ENCODE measurements at places on chromosomes 5 and 9.

GRCh38 chr9:109118808-109119438, 824 bp downstream of the TMEM245 start:
- H3K4me1 ChIP-seq = peaks cover 22% of the 10 kb centered on the region
- no peaks in the 10 kb centered on the region for H3K27me3 ChIP-seq
- H3K4me3 ChIP-seq = peak overlapping the region; percentile 87
- no peaks in the 10 kb centered on the region for H3K36me3 ChIP-seq
- DNase-seq = peak; percentile 67

GRCh38 chr5:114369680-114370417, 8.0 kb downstream of the KCNN2 start:
- DNase-seq = no peak
- no peaks in the 10 kb centered on the region for H3K27me3 ChIP-seq
- H3K27ac ChIP-seq = no peak overlapping the region

DNA sequence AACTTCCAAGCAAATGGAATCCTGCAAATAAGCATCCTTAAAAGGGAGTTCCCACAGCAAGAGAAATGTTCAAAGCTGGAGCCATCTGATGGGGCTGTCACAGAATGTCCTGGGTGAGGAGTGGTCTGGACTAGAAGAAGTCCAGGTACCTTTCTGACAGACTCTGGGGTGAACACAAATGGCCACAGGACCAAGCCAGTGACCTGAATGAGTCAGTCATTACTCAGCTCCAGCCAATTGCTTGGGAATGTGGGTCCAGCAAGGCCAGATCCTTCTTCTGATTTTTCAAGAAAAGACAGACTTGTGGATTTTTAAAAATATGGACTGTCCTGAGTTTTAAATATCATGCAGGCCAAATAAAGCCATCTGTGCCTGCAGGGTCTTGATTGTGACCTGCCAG, 30.1 kb downstream of the GALNT10 start:
- H3K4me3 ChIP-seq = no peak overlapping the region
- no peaks in the 10 kb centered on the region for H3K27me3 ChIP-seq
- H3K27ac ChIP-seq = no peak overlapping the region
- DNase-seq = no peak

DNA sequence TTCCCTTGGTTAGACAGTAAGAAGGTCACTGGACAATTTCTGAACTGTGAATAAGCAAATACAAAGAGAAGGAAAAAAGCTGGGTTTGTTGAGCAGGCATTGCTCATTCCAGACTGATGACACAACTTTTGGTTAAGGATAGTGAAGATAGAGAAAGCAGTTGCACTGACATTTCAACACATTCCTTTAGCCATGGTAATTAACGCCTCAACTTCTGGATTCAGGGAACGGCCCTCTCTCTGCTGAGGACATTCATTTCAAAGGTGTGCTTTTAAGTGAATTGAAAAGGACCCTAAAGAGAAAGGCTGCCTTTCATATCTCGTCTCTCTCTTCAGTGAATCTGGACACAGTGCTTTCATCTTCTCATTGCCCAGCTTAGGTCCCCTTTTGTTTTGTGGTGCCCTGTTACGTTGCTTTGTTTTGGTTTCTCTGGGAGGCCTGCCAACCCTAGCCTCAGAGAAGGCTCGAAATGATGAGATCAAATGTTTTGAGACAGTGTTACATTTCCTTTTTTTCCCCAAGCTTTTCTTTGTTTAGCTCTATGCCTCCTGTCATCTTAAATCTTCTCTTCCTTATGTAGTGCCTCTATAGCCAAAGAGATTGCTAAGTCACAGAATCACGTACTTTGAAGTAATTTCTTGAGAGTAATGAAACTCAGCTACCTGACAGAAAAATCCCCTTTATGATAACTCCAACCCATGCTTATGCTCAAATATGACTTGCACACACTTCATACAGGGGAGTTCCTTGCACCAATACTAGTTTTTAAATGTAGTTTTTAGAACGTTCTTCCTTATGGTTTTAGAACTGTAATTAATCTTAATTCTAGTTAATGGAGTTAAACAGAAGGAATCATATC, 94.4 kb upstream of the IFNE start:
- peaks cover 20% of the 10 kb centered on the region for H3K4me1 ChIP-seq
- H3K36me3 ChIP-seq = no peaks in the 10 kb centered on the region

- DNase-seq = no peak
- H3K27me3 ChIP-seq = no peaks in the 10 kb centered on the region
- no peaks in the 10 kb centered on the region for H3K4me1 ChIP-seq
- no peak overlapping the region for H3K4me3 ChIP-seq
- no peaks in the 10 kb centered on the region for H3K36me3 ChIP-seq
These were observed 147.8 kb downstream of the HSPA4 start for GRCh38 chr5:133199417-133200178.

GRCh38 chr9:131728961-131729360, 10.9 kb downstream of the RAPGEF1 start:
- H3K27ac ChIP-seq = no peak overlapping the region
- H3K36me3 ChIP-seq = no peaks in the 10 kb centered on the region
- H3K4me3 ChIP-seq = no peak overlapping the region

DNA sequence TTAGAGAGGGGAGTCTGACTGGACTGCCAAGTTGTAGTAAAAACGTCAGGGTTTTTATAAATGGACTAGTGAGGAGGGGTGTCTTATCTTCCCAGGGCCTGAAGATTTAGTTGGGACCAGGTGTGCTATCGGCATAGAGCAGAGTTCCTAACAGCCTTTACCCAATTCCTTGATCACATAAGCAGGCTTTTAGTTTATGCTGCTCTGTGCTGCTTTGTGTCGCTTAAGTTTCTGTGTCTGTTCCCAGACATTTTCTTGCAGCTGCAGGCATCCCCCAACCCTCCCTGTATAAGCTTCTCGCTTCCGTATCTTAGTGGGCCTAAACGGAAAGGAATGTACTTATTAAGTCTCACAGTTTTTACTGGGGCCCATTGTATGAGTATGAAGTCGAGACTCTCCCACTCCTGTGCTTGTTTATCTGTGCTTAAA, 2.6 kb upstream of the SMC5 start:
- no peaks in the 10 kb centered on the region for H3K27me3 ChIP-seq
- DNase-seq = peak; percentile 22
- no peaks in the 10 kb centered on the region for H3K36me3 ChIP-seq

GRCh38 chr5:38463634-38464521, 92.6 kb downstream of the LIFR start:
- H3K36me3 ChIP-seq = no peaks in the 10 kb centered on the region
- no peak for DNase-seq
- H3K27ac ChIP-seq = no peak overlapping the region
- H3K4me3 ChIP-seq = no peak overlapping the region
- peaks cover 3% of the 10 kb centered on the region for H3K4me1 ChIP-seq
- H3K27me3 ChIP-seq = no peaks in the 10 kb centered on the region

- peak; percentile 74 for DNase-seq
- H3K4me1 ChIP-seq = peaks cover 15% of the 10 kb centered on the region
- H3K27ac ChIP-seq = peak overlapping the region; percentile 72
- H3K27me3 ChIP-seq = peaks cover 26% of the 10 kb centered on the region
These were observed 2.6 kb downstream of the GLIS3 start for GRCh38 chr9:4297151-4297785.

GRCh38 chr9:91664663-91665062, 241.0 kb upstream of the NFIL3 start:
- no peaks in the 10 kb centered on the region for H3K36me3 ChIP-seq
- H3K27me3 ChIP-seq = no peaks in the 10 kb centered on the region
- no peak for DNase-seq
- H3K4me1 ChIP-seq = no peaks in the 10 kb centered on the region

DNA sequence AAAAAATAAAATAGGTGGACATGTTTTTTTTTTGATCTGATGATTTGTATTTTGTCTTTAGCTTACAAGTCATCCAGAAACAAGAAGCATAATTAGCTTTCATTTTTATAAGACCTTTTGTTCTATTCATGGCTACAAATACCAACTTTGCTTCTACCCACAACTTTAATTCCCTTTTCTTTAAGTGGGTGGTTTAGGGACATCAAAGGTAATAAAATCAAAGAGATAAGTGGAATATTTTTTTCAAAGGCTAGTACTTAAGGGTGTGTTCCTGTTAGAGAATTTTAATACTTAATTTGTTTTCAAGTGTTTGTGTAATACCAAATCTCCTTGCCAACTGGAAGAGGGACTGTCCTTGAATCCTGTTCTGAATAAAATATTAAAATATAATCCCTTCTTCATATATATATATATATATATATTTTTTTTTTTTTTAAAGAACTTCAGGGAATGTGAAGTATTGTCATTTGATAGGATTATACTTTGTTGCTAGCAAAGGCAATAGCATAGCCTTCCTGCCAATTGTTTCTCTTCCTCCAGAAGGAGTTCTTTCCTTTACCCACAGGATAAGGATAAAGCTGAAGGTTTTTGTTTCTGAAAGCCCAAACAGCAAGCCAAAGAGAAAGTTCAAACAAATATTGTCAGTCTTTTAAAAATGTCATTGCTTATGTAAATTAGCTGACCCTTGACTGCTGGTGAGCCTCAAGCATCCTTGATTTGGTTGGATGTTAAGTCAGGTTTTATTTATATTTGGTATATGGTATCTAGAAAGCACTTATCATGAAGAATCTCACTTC, 108.9 kb downstream of the PAM start:
- H3K4me3 ChIP-seq = no peak overlapping the region
- H3K4me1 ChIP-seq = peaks cover 39% of the 10 kb centered on the region
- peak overlapping the region; percentile 95 for H3K27ac ChIP-seq

All from neural progenitor cell (in vitro differentiated cells).